Skin of body (tissue), 3 donors: ENCODE measurements at places on chromosomes 13 and 19.

DNA sequence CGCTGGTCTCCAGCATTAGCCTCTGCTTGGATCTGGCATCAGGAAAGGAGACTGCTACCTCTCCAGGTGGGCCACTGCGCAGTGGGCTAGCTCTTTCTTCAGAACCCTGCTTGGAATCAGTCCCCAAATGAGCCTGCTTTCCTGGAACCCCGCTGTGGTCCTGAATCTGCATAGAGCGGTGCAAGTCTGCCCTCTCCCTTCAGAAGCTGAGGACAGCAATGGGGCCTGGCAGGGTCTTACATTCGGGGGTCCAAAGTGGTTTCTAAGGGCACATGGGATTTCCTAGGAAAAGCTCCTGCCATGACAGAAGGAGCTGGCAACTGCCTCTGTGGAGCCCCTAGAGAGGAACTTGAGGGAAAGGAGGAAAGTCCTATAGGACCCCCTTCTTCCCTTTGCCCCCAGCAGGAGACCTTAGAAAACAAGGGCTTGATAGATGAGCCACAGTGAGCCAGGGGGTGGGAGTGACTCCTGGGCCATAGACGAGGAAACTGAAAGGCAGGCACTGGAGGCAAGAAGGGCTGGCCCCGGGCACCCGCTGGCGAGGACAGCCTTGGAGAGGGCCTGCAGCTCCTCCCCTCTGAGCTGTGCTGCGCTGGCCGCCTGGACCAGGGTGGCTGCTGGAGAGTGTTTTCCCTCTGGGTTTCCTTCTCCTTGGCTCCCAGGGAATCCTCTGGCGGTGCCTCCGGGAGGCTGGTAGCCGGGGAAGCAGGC lies 1.4 kb upstream of the VSTM2B start:
- DNase-seq, result no peak

DNA sequence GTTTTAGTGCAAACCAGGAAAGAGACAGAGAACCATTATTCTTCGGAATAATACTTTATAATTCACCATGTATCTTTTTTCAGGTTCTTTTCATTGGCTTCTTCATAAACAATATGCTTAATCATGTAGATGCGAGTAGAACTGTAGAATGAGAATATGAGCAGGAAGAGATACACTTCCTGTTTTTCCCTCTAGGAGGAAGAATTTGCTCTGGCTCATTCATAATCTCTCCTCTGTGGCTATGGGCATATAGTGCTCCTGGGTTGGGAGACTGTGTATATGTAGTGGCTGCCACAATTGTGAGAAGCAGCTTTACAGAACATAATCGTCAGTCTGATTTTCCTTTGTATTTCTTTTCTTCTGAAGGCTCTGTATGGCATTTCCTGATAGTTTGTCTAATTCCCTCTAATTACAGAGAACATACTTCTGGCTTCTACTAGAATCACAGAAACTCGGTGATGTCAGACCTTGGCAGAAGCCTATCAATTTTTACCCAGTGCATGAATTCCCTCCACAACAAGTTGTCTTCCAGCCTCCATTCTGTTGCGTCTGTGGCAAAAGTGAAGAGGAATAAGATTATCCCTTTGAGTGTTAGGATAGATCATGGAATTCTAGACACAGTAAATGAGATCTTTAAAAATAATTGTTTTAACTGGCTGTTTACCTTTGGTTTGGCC lies 2.9 kb upstream of the DCLK1 start:
- no peak for DNase-seq

DNA sequence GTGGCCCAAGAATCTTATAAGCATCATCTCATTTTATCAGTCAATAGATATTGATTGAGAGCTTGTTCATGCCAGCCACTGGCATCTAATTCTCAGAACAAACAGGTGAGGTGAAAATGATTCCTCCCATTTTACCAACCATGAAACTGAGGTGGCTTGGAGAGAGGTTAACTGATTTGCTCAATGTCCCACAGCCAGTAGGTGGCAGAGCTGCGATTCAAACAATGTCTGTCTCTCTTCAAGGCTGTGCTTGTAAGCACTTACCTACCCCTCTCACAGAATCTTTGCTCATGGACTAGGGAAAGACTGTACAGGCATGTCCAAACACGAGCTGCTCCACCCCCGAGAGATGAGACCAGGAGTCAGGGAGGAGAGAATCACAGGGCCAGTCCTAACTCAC lies 21.5 kb upstream of the GSX1 start:
- no peak for DNase-seq

DNA sequence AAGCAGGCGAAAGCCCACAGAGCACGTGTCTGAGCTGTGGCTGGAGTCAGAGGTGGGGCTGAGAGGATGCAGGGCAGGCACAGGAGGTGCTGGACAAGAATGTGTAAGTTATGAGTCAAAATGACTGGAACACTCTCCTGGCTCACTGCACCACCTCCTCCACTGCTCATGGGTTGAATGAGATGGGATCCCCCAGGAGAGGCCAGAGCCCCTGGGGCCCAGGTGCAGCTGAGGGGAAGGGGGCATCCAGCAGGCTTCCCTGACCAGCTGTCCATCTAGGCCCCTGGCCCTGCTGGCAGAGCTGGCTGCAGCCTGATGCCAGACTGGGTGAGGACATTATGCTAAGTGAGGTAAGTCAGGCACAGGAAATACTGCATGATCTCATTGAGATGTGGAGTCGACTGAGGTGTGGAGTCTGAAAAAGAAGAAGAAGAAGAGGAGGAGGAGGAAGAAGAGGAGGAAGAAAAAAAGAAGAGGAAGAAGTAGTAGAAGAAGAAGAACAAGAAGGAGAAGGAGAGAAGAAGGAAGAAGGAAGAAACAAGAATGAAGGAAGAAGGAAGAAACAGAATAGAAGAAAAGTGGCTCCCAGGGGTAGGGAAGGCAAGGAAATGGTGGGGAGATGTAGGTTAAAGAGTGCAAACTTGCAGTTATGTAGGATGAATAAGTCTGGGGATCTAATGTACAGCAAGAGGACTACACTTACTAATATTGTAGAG lies 747.4 kb downstream of the UQCRFS1 start:
- DNase-seq, result no peak

DNA sequence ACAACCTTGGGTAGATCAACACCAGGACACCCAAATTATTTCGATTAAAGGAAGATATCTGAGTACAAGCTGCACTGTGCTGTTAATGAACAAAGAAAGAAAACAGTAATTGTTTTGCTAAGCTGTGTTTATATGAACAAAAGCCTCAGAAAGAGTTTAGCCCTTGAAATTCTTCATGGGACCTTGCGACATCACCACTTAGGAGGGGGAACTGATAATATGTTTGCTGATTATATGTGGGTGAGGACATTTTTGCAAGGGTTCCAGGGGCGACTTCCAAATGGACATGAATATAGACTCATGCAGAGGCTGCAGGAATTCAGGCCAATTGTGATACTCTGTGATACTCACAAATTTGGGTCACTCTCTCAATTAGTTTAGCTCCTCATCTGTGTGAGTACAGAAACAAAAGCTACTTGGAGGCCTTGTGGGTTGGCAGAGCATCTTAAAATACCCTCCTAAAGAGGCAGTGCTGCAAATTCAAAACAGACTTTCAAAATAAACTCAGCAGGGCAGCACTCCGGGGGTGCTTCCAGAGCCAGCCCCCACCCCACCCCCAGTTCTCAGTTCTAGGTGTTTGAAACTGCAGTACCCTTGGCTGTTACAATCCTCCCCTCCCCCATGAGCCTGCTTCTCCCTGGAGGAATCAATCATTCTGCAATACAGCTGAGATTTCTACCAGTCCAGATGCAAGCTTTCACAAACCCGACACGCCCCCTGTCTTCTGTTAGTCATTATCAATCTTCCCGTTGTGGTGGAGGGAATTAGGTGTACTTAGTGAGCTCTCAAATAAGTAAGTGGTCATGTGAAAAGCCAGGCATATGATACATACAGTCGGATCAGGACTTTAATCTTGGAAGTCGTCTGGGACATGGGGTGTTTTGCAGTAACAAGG lies 97.0 kb upstream of the MBNL2 start:
- peak; percentile 91 for DNase-seq

DNA sequence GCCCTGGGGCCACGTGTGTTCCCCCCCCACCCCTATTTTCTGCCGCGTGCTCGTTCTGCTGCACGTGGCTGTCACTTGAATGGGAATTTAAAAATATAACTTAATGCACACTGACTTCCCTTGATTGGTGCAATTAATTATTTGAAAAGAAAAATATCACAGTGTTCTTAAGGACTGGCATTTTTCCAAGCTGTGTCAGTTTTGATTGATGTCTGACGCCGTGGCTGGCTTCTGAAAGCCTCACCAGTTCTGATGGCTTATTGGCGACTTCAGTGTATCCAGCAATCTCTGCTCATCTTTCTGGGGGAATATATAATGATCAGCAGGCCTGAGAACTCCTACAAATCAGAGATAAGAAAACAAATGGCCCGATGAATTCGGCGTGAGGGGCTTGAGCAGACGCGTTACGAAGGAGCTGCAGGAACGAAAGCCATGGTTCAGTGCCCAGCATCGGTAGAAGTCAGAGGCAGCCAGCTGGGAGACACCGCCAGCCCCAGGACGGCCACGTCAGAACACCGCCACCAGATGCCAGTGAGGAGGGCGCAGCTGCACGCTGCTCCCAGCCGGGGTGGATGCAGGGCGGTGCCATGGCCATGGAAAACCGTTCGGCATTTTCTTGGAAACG lies 111.2 kb downstream of the KDM4B start:
- no peak for DNase-seq

DNA sequence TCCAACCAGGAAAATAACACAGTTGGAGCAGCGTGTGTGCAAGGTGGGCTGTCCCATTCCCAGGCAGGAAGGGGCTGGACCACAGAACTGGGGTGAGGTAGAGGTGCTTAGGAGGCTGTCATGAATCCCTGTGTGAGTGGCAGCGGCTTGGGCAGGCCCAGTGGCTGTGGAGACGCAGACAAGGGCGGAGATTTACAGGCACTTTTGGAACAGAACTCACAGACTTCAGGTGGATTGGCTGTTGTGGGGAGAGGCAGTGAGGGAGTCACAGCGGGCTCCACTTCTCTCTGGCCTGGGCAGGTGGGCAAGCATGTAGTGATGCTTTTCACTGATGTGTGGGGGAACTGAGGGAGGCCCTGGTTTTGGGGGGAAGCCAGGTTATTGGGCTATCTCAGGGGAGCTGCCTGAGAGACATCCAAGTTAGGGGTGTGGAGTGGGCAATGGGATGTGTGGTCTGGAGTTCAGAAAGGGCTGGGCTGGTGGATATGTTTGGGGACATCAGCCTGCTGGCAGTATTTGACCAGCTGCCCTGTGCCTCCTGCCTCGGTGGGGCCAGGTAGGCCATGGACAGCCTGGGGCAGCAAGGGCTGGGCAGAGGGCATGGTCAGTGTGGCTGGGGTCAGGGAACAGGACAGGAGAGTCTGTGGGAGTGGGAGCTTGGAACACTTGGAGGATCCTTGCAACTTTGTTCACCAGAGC lies 27.0 kb upstream of the ZNF492 start:
- DNase-seq, result no peak

DNA sequence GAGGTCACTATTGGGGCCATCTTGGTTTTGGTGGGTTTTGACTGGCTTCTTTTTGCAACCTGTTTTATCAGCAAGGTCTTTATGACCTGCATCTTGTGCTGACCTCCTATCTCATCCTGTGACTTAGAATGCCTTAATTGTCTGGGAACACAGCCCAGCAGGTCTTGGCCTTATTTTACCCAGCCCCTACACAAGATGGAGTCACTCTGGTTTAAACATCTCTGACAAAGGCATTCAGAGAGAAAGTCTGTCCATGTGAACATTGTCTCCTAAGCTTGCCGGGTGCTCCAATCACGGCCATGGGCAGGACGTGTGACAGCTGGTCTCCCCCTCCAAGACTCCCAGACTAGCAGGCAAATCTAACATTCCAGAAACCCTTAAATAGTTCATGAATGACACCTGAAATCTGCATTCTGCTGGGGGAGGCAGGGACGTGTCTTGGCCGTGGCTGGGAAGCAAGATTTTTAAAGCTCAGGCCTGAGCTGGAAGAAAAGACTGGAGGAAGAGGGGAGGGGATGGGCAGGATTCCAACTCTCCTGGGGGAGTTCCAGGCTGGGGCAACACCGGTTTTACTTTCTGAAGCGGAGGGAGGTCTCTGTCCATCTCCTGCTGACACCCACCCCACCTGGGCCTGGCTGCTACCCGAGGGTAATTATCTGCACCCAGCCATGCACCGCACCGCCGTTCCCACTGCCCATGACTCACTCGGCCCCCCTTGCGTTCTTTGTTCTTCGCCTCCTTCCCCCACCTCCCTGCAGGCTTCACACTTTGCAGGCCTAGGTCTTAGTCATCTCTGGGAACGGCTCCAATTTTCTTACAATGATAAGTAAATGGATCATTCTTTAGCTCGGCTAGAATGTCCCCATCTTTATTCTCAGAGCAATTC lies 11.6 kb upstream of the OR1M1 start:
- DNase-seq, result peak; percentile 39

DNA sequence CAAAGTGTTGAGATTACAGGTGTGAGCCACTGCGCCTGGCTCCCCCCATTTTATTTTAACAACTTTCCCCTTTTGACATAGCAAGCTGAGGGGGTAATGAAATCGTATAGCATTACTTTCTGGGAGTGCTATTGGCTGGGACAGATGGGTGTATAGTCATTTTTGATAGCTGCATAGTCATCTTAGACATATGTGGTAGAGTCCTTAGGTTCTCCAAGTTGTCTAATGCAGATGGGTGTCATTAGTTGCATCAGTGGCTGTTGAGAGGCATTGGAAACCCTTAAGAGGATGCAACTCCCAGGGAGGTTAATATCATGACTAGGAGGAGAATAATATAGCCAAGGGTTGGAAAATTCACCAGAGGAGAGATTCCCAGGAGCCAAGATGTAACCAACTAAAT lies 28.6 kb upstream of the PNMA8B start:
- DNase-seq, result no peak

DNA sequence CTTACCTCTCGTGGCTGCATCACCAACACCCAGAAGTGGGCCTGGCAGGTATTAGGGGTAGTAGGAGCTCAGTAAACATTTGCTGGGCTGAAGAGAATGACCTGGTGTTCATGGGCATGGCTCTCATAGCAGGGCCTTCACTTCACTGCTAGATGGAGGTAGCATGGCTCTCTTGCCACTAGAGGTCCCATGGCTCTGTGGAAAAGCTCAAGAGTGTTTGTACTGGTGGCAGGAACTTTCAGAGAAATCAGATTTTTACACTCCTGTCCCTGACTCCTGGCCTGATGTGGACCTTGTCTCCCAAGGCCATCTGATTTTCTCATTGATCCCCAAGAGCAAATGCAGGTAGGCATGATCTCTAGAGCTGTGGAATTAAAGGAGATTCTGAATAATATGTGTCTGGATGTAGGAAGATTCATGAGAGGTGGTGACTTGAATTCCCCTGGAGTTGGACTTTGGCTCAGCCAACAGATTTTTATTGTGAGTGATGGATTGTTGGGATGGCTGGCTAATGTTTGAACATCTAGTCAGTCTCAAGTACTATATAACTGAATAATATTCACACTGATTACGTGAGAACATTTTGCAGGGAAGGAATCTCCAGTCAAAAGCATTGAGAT lies 5.7 kb downstream of the ZNF574 start:
- no peak for DNase-seq

DNA sequence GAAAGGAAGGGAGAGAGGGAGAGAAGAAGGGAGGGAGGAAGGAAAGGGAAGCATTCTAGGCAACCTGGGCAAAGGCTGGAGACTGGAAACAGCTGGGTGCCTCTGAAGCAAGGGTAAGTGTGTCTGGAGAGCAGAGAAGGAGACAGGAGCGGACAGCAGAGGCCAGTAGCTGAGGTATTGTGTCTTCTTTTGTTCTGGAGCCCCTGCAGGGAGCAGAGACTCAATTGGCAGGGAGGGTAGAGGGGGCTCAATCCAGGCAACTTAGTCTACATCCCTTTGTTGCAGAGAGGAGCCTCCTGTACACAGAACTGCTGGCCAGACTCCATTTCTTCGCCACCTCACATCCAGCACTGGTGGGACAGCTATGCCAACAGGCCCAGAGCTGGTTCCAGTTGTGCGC lies 53.2 kb downstream of the NWD1 start:
- DNase-seq, result no peak

GRCh38 chr13:73983109-73983508 lies 151.1 kb downstream of the KLF12 start:
- DNase-seq, result no peak
